ENCODE measurements at places on chromosomes 6 and 20. TPM values are rescaled to one million over a fixed set of nuclear protein-coding genes. Genes with fewer than 3 reads are reported as not detected.

DNA sequence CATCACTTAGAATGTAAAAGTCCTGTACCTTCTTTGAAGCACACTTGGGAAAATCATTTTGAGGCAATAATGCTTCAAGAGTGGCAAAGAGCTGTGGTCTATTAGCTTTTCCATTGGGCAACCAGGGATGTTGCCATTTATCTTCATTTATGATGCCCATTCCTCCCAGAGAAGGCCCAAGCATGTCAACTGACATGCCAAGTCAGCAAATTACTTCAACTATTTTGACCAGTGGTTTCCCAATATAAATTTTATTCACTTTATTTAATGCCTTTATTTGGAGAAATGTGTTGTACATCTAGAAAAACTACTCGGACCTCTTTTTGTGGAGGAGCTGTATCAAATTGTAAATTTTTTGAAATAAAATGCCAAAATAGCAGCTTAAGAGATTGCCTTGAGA, 164.1 kb upstream of the PCSK2 start:
- no peak for DNase-seq
- no peaks in the 10 kb centered on the region for H3K27me3 ChIP-seq
- H3K27ac ChIP-seq: no peak overlapping the region

- H3K36me3 ChIP-seq: no peaks in the 10 kb centered on the region
- no peak for DNase-seq
- no peaks in the 10 kb centered on the region for H3K4me1 ChIP-seq
Observed at GRCh38 chr6:33330736-33331135, 13.2 kb upstream of the ZBTB22 start.

DNA sequence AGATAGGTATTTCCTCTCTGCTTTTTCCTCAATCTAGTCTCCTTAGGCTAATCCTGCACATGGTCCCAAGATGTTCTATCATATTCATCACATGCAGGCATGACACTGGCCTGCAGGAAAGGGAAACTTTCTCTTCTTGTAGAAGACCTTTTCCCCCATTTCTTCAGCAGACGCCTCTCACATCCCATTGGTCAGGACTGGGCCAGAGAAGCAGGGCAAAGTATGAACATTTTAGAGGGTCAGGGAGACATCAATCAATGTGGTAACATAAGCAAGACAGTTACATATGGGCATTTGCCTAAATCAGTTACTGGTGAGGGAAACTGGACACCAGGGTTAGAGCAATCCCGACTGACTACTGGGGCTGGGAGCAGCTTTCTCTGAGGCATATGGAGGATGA, 90.1 kb downstream of the CRYBG1 start:
- no peaks in the 10 kb centered on the region for H3K27me3 ChIP-seq
- H3K27ac ChIP-seq: no peak overlapping the region
- H3K36me3 ChIP-seq: no peaks in the 10 kb centered on the region
- no peaks in the 10 kb centered on the region for H3K4me1 ChIP-seq
- DNase-seq: no peak

The GRIK2 gene
- total RNA-seq: not detected

The APCDD1L gene
- not detected for total RNA-seq

The BNIP5 gene
- 5.8 TPM for total RNA-seq

GRCh38 chr6:84860920-84861319, 96.5 kb upstream of the TBX18 start:
- no peaks in the 10 kb centered on the region for H3K4me1 ChIP-seq
- no peaks in the 10 kb centered on the region for H3K27me3 ChIP-seq
- DNase-seq: no peak
- no peak overlapping the region for H3K4me3 ChIP-seq

The CBLN4 gene
- not detected for total RNA-seq
